NCI-H187 treated with DMSO at 0.1 percent for 48 hours (cell line): ENCODE measurements at places on chromosomes 16 and 17.

GRCh38 chr16:67077871-67078270, 31.9 kb upstream of the PHAF1 start:
- no peak for DNase-seq

DNA sequence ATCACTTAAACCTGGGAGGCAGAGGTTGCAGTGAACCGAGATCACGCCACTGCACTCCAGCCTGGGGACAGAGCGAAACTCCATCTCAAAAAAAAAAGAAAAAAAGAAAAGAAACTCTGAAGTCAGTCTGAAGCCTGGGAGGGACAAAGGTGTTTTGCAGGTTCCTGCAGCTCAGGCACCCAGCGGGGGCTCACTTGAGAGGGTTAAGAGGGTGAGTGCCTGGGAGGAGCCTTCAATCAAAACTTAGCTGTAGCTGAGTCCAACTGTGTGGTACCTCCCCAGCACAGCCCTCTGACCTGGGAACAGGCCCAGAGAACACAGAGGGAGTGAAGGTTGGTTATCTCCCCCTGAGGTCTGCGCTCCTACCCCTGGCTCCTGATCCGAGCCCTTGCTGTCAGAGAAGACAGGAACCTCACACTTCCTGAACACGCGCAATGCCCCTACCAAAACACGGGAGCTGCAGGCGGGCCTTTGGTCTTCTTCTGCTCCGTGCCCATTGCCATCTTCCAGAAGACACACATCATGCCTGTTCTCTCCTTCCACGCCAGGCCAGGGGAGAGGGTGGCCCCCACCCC, 20.4 kb upstream of the ZC3H18 start:
- DNase-seq, result no peak

GRCh38 chr16:66649636-66650205, 45.2 kb downstream of the CMTM3 start:
- no peak for DNase-seq

DNA sequence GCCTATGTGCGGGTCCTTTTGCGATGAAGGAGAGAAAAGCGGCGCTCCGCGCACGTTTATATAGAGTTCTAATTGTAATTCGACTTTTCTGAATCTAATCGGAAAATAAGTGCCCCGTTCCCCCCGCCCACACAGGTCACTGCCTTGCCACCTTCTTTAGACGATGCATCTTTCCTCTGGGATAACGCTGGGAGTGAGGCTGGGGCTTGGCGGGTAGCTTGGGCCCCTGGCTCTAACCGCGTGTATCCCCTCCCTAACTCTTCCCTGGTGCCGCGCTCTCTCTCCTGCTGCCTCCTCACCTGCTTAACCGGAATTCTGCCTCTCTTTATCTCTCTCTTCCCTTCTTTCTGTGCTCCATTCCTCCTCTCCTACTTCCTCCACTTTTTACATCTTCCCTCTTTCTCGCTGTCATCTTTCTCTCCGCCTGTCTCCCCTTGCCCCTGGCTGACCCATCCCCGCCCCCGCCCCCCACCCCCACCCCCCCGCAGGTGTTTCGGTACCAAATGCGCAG, 2.6 kb downstream of the LHX1 start:
- DNase-seq, result no peak

DNA sequence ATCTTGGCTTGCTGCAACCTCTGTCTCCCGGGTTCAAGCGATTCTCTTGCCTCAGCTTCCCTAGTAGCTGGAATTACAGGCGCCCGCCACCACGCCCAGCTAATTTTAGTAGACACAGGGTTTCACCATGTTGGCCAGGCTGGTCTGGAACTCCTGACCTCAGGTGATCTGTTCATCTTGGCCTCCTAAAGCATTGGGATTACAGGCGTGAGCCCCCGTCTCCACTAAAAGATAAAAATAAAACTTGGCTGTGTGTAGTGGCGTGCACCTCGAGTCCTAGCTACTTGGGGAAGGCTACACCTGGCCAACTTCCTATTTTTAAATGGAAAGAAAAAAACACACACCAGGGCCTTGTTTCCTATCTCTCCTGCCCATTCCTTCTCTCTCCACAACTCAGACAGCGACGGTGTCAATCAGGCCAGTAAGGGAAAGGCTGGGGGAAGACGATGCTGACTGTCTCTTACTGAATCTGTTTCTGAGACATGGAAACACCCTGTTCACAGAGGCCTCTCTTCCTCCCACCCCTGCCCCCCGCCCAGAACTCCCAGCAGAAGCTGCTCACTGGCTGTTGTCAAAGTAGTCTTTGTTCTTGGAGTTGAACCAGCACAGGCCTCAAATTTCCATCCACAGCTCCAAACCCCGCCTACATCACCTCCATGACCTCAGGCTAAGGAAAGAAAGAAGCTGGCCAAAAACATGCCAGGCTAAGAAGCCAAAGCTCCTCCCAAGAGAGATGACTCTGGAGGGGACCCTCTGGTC, 96.6 kb downstream of the NXN start:
- DNase-seq, result no peak
